ENCODE measurements at places on chromosomes 5 and 9.
A peak's percentile ranks its signal among the peaks of the same experiment; 100 is the strongest.

DNA sequence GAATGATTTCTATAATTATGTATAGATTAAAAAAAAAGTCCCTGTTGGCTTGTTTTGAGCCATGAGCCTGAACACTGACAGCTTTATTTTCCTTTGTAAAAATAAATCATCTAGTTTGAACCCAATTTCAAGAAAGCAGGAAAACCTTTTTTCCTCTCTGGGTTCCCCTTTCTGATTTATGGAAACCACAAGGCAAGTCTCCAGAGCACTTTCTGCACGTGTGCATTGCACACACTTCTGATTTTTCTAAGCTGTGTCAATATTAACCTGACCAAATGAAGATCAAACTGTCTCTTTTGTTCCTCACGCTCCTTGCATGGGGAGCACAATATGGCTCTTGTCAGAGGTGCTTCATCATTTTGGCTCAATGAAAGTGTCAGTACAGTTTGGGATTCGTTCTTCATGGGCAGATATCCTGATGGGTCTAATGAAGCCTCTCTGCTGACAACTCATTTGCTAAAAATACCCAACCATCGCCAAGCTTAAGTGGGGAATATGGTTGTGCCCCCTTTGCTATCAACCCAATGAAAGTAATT is 39.2 kb upstream of the PCA3 start:
- DNase-seq, result peak; percentile 61

DNA sequence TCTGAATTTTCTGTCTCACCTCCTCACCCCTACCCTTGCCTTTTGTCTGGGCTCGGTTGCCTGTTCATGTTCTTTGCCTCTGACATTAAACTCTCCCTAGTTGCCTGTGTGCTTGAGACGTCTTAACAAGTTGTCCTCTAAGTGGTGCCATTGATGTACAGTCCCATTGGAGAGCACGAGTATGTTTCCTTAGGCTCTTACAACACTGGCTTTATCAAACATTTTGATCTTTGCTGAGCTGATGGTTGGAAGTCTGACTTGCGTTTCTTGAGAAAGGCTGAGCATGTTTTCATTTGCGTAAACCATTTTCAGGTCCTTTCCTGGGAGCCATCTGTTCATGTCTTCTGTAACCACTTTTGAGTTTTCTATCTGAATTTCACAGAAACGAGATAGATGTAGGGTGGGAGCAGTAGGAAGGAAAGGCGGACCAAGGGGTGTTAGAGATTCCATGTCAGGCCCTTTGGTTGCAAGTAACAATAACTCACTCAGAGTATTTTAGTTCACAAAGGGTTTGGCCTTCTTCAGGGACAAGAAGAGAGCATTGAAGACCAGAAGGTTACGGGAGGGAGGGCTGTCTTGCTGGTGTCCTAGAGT is 35.4 kb downstream of the OTULIN start:
- no peak for DNase-seq

- no peak for DNase-seq
Observed at GRCh38 chr5:174581479-174581878, 142.9 kb upstream of the MSX2 start.

DNA sequence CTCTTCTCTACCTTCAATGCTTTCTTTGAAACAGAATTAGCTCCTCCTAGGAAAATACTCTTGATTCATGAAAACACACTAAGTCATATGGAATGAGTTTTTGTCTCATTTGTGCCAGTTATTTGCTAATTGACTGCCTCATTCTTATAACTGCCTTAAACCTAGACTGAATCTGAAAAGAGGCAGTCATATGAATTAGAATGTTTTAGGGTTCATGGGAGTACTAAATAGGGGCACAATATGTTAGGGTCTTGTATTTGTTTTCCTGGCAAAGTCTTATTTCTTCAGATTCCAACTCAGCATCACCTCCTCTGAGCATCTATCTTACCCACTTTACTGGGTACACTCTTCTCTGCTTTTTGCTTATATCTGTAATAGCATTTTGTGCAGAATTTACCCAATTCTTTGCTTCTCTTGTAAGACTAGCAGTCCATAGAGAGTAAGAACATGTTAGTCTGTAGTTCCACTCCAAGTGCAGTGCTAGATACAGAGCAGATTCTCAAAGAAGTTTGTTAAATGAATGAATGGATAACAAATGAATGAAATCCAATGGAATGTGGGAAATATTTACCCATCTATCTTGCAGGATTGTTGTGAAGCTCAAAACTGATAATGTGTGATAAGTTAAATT is 43.9 kb upstream of the ALDH1A1 start:
- DNase-seq, result no peak

DNA sequence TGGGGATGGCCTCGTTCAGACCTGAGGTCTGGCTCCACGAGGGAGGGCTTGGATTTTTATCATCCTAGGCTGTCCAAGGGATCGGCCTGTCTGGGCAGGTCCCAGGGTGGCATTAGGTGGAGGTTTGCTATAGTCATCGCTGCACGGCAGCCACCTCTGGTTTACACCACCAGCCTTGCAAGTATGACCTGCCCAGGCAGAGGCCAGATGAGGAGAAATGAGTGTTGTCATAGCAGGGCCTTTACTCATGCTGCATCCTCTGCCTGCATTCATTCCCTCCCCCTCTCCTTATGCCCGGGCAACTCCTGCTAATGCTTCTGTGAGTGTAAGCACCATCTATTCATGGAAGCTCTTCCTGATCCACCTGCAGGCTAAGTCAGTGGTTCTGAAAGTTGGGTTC is 15.3 kb upstream of the NDST1 start:
- DNase-seq, result no peak

DNA sequence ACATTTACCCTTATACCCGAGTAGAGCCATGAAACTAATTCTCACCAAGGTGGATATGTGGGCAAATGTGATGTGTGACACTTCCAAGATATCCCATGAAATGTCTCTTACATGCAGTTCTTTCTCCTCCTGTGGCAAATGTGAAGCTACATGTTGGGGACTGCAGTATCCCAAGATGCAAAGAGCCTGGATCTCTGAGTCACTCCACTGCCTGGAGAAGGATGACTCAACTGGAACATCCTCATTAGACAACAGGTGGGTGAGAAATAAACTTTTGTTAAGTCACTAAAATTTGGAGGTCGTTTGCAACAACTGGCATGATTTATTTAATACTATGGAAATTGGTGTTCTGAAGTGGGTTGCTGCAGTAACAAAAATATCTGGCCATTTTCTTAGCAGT is 36.5 kb upstream of the TENT4A start:
- no peak for DNase-seq

GRCh38 chr9:106953174-106953573 is 90.2 kb downstream of the ZNF462 start:
- DNase-seq, result no peak

DNA sequence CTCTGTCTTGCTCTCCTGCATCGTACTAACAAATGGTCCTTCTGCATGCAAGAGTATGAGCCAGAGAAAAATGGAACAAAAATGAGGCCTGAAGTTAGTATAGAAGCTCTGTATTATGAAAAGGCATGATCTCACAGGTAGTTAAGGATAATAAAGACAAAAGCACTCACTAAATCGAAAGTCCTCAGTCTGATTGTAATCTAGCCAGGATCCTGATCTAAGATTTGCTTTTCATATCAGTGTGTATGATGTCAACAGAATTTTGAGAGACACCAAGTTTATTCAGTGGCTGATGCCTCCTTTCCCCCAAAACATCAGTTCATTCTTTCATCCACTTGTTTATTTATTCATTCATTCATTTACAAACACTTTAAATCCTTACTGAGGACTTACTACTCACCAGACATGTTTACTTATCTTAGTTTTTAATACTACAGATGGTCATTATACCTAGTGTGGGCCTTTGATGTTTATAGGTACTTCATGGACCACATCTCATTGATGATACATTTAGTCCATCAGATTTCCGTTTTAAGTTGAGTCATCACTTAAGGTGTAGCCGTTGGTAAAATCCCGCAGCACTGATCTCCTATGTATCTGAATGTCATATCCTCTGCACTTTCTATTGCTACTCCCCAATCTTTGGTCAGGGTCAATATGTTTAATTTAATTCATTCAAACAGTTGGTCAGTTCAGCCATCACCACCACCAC is 105.2 kb upstream of the DHFR start:
- DNase-seq, result no peak

All from NCI-H510A treated with DMSO at 0.1 percent for 48 hours (cell line).